HTR-8/SVneo (cell line): ENCODE measurements at places on chromosomes 12 and 14.

GRCh38 chr12:77049767-77050353 is 15.5 kb downstream of the E2F7 start:
- DNase-seq: peak; percentile 28

GRCh38 chr12:11324426-11324825 is 14.2 kb upstream of the PRB4 start:
- no peak for DNase-seq

DNA sequence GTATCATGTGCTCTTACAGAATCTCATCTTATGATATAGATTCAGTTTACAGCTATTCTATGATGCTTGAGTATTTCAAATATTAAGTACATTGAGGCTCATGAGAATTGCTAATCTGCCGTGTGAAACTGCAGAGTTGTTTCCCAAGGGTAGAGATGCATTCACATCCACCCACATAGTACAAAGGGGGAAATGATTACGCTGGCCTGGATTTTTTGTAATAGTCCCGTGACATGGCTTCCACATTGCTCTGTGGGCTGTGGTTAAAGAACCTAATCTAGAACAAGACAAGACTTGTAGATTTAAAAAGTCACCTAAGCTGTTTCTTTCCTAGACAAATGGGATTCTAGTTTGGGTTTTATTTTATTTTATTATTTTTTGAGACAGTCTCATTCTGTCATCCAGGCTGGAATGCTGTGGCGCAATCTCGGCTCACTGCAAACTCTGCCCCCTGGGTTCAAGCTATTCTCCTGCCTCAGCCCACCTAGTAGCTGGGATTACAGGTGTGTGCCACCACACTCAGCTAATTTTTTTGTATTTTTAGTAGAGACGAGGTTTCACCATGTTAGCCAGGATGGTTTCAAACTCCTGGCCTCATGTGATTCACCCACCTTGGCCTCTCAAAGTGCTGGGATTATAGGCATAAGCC is 13.0 kb upstream of the RIOX1 start:
- DNase-seq: no peak

GRCh38 chr12:68832504-68832867 is 24.5 kb downstream of the MDM2 start:
- no peak for DNase-seq

DNA sequence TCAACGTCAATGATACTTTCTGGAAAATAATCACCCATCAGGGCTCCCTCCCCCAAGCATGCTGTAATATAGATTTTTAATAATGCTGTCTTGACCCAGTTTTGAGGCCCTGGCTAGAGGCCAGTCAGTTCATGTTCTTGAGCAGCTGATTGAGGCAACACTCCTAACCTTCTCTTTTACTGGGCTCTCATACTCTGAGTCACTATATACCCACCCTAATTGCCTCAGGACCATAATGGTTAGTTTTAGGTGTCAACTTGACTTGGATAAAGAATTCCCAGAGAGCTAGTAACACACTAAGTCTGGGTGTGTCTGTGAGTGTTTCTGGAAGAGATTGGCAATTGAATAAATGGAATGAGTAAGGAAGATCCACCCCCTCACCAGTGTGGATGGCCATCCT is 527.0 kb upstream of the ATP2B1 start:
- no peak for DNase-seq

- no peak for DNase-seq
Measured at GRCh38 chr12:122983789-122984515, 3.5 kb downstream of the ARL6IP4 start.

- DNase-seq: peak; percentile 83
Measured at GRCh38 chr12:6326316-6327228, 15.3 kb downstream of the TNFRSF1A start.

- no peak for DNase-seq
Measured at GRCh38 chr12:3928538-3929184, 55.5 kb upstream of the PARP11 start.

GRCh38 chr14:92686900-92687427 is 61.5 kb downstream of the LGMN start:
- peak; percentile 89 for DNase-seq

DNA sequence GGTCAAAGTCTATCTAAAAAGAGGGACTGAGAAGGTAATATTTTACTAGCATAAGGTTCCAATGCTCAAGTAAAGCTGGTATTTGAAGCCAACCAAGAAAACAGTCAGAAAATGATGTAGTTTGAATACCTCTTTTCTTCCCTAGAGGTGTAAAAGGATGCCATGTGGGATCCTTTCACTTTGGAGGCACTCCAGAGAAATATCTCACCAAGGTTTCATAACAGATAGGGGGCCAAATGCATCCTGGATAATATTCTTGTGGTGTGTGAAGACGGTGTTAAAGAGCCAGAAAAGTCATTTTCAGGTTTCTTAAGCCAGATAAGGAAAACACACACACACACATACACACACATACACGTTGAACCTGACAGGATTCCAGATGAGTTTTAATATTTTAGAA is 136.1 kb upstream of the PRKD1 start:
- no peak for DNase-seq

GRCh38 chr12:126668961-126669360 is 1598.0 kb upstream of the TMEM132C start:
- DNase-seq: peak; percentile 4

DNA sequence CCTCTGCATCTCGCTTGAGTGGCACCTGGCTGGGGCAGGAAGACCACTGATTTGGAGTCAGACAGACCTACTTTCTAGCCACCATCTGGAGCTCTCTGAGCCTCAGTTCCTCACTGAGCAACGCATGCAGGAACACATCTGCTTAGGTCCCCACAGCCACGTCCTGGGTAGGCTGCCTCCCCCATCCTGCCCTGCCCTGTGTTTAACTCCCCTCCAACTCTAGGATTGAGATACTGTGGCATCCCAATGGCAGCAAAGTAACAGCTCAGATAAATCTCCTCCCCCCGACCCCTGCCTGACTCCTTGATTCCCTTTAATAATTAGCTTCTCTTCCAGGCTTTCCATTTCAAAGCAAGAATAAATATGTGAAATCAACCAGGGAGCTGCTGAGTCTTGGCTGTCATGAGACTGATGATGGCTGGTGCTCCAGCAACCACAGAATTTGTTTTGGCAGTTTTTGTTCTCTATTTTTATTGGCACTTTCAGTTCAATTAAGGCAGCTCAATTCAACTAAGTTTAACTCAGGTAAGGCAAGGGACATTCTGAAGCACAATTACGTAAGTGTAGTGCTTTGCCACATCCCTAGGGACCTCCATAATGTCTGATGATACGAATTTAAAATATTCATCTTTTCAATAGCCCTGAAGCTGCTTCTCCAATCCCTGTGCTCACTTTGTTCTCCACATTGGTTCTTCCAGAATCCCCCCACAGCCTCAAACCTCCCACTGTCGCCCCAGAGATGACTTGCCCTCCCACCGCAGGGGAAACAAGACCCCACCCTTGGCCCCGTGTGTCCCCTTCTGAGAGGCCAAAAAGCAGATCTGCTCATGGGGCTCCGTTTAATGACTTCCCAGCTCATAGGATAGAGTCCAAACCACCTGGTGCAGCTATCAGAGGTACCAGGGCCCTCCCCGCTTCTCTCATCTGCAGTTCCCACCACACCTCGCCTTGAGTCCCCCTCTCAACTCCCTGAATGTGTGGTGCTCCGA is 58.2 kb downstream of the ESR2 start:
- DNase-seq: no peak

DNA sequence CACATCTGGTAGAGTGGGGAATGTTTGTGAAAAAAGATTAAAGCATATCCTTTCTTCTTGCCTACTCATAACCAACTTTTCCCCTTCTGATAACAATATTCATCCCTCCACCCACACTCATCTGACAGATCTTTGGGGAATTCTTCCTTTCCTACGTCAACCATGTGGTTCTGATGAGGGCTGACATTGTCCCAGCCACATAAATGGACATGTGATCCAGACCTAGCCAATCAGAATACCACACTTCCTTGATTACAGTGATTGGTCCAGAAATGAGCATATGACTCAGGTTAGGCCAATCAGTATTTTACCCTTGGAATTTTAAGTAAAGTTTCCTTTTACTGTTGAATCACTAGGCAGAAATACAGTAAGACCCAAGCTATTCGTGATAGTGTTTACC is 58.9 kb downstream of the GPR65 start:
- no peak for DNase-seq

- DNase-seq: no peak
Measured at GRCh38 chr14:102695167-102695555, 82.1 kb upstream of the TRAF3 start.

GRCh38 chr14:95620659-95621059 is 65.6 kb upstream of the TCL1B start:
- no peak for DNase-seq

- DNase-seq: peak; percentile 7
Measured at GRCh38 chr12:86193931-86194330, 62.3 kb downstream of the MGAT4C start.

DNA sequence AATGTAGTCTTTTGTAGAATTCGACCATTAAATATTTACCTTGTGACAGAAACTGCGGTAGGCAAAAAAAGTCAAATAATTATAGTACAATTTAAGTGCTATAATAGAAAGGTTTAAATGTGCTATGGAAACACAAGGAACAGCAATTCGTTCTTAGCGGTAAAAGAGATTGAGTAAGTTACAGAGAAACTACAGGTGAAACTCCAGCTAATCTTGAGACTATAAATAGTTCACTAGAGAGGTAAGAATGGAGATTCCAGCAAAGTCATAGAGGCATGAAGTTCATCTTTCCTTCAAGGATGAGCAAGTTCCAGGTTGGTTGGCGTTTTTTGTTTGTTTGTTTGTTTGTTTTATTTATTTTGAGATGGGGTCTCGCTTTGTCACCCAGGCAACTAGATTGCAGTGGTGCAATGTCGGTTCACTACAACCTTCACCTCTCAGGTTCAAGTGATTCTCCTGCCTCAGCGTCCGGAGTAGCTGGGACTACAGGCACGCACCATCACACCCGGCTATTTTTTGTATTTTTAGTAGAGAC is 878 bp upstream of the R3HDM2 start:
- DNase-seq: no peak

- no peak for DNase-seq
Measured at GRCh38 chr12:118982302-118982701, 961 bp downstream of the SRRM4 start.

GRCh38 chr14:77580477-77580876 is 36.0 kb downstream of the SPTLC2 start:
- no peak for DNase-seq

DNA sequence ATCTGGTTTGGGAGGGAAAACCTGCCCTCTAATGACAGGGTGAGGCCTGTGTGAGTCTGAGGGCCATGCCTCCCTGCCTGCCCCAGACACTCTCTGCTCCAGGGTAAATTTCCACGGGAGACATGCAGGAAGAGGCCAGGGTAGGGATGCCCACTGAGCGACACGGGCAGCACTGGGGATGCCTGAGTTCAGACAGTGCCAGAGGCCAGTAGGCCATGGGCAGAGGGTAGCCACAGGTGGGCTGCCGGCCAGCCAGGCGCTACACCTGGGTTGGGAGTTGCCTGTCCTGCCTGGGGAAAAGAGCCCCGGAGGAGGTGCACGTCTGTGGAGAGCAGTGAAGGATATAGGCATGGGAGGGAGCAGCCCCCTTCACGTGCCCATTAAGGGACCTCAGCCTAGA is 3.6 kb downstream of the SERPINA12 start:
- DNase-seq: no peak

GRCh38 chr12:4562034-4562657 is at the start of gene DYRK4:
Gene DYRK4 (plus strand): TSS chr12:4562208. CDS start chr12:4562246, 38 bp downstream.
- no peak for DNase-seq

GRCh38 chr12:44397631-44398030 is 478.5 kb downstream of the NELL2 start:
- no peak for DNase-seq

- no peak for DNase-seq
Measured at GRCh38 chr12:125772403-125772802, 707.2 kb downstream of the AACS start.

DNA sequence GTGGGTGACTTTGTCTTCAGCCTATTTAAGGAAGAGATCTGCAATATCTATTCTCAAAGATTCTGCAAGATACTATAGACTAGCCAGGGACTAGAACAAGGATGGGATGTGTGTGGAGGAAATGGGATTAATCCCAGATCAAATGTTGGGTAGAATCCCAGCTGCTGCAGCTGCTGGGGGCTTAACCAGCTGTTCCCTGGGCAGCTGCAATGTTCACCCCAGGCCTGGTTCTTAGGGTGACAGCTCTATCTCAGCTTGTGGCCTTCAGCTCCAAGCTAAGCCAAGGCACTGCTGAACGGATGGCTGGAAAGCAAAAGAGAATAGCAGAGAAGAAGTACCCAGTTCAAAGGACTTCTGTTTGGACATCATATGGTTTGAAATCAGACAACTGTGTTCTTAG is 10.0 kb upstream of the RHEBL1 start:
- no peak for DNase-seq

- peak; percentile 62 for DNase-seq
Measured at GRCh38 chr12:95582230-95583058, 31.2 kb upstream of the USP44 start.

DNA sequence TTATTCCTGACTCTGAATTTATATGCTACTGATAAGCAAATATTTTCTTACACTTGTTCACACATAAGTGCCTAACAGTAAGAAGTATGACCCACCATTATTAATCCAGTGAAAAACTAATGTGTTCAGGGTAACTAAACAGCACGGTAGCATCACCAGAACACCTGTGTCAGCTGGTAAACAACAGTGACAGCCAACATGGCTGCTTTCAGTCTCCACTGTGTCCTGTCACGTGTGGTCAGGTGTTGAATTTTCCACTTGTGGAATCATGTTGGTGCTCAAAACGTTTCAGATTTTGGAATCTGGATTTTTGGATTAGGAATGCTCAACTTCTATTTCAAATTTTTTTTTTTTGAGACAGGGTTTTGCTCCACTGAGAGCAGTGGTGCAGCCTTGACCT is 14.3 kb upstream of the ATP23 start:
- no peak for DNase-seq

DNA sequence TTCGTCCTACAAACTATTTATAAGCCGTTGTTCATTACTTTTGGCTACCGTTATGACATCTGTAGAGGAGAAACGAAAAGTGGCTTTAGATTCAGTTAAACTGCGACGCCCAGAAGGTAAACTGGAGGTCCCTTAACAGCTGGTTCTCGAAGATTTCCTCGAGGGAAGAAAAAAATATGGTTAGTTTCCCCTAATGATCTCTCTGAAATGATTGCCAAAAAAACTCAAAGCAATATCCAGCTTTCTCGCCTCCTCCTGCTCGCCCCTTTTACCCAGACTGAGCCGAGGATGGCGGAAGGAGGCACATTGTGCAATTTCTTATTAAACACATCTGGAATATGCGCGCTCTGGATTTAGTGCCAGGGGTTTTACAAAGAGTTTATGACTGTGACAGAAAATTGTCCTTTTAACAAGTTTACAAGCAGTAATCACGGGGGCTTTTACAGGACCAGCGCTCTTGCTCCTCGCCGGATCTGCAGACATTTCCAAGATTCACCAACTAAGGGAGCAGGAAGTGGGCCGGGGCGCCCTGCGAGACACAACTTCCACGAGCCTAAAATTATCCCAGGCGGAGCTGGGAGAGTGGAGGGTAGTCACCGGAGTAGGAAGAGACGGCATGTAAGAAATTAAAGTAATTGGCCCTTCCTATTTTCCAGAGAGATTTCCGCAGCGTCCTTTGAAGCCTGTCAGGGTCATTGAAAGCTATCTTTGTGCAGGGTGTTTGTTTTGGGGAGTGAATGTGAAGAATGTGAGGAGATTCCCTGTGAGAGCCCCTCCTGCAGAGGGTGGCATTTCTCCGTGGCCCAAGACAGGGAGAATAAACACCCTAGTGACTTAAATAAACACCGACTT is 5.6 kb downstream of the SIX1 start:
- no peak for DNase-seq
